CD8-positive, alpha-beta memory T cell (primary cell): ENCODE measurements at places on chromosomes 16 and 17. TPM values are rescaled to one million over a fixed set of nuclear protein-coding genes. Genes with fewer than 3 reads are reported as not detected.

DNA sequence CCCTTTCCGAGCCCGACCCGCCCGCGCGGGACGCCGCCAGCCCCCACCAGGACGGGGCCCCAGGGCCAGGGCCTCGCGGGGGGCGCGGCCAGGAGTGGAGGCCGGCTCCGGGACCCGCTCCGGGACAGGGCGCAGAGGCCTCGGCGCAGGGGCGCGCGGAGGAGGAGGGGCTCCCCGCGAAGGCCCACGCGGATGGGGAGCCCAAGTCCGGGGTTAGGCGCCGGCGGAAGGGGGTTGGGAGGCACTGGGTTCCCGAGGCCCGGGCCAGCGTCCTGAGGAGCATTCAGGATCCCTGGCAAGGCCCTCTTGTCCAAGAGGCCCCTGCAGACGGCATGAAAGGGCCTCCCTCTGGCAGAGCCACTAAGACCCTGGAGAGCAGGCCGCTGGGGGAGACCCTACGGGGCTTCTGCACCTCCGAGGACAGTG is 57.8 kb upstream of the CIBAR2 start:
- no peak overlapping the region for H3K27ac ChIP-seq
- H3K4me1 ChIP-seq = no peaks in the 10 kb centered on the region
- H3K4me3 ChIP-seq = no peak overlapping the region
- H3K27me3 ChIP-seq = peaks cover 5% of the 10 kb centered on the region
- DNase-seq = no peak

DNA sequence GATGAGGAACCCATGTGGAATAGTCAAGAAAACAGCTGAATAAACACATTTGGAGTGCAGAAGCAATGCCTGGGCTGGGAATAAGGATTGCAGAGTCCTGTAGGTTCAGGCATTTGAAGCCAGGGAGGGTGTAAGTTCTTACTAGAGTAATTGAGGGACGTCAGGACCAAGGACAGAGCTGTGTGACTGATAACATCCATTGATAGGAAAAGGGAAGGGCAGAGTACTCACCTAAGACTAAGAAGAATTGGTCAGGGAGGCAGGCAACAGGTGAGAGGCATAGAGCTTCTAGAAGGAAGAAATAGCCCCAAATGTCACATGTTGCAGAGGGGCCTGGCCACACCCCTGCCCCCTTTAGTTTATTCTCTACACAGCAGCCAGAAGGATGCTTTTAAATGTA is 79.8 kb upstream of the TMEM132E start:
- H3K27me3 ChIP-seq = peaks cover 6% of the 10 kb centered on the region
- H3K4me3 ChIP-seq = no peak overlapping the region
- DNase-seq = no peak
- no peaks in the 10 kb centered on the region for H3K4me1 ChIP-seq

DNA sequence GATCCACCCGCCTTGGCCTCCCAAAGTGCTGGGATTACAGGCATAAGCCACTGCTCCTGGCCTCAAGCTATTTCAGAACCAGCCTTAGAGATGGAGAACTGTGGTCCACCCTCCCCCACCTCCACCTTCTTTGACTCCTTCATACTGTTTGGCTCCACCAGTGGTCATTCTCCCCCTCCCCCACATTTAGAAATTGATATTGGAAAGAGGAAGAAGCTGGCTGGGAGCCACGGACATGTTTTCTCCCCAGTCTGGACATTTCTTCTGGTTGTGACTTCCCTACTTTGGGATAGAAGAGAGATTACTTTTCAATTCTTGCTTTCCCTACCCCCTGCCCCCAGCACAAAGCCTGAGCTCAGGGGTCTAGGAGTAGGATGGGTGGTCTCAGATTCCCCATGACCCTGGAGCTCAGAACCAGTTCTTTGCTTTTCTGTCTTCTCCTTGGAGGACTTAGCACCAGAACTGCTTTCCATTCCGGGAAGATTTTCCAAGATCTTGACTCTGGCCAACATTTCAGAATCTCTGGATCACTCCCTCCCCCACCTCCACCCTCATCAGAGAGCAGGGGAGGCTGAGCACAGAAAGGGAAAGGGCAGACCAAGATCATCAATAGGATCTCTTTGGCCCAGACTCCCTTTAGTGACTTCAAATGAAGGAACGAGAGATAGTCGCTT is 16.3 kb downstream of the CAVIN1 start:
- H3K27ac ChIP-seq = no peak overlapping the region
- DNase-seq = no peak
- no peaks in the 10 kb centered on the region for H3K36me3 ChIP-seq
- H3K4me1 ChIP-seq = peaks cover 9% of the 10 kb centered on the region

GRCh38 chr17:38442548-38442947 is 14.3 kb downstream of the ARHGAP23 start:
- H3K4me1 ChIP-seq = peaks cover 4% of the 10 kb centered on the region
- H3K4me3 ChIP-seq = no peak overlapping the region
- H3K27me3 ChIP-seq = no peaks in the 10 kb centered on the region
- no peaks in the 10 kb centered on the region for H3K36me3 ChIP-seq
- no peak overlapping the region for H3K27ac ChIP-seq

Gene TBC1D3K
- not detected for total RNA-seq

GRCh38 chr16:4114257-4115208 is 1.7 kb downstream of the ADCY9 start:
- H3K27ac ChIP-seq = no peak overlapping the region
- no peaks in the 10 kb centered on the region for H3K36me3 ChIP-seq
- no peak for DNase-seq
- H3K4me3 ChIP-seq = peak overlapping the region; percentile 50

DNA sequence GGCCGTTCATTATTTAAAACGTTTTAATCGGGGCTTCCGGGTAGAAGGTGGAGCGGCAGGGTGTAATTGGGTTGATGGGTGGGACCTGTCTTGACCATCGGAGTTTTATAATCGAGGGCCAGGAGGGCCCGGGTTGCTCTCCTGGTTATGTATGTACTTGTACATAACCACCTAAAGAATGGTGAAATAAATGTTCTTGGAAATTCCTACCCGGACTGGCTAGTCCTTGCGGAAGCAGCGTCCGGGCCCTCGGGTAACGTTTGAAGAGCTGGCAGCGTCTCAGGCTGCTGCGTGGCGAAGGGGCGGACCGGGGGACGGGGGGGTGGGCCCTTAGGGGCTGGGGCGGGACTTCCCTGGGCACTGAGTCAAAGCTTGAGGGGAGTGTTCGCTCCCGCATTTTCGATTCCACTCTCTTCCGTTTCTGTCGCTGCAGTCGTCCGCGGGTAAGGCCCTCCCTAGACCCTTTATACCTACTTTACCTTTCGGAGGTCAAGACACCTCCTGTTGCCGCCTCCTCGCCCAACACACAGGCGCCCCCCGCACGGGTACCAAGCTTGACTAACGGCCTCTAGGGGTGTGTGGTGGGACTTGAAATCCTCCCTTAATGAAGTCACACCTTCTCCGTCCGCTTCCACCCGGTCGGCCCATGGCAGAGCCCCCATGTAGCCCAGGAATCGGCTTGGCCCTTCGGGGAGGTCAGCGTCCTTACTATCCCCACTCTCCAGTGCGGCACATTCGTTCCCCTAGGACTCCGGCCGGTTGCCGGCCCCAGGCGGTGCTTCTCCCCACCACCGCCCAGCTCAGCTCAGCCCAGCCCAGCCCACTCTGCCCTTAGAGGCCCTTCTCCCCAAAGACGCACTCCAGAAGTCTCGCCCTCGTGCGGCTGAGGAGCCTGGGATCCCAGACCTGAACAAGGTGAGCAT is at the start of gene TMEM106A:
Gene TMEM106A, plus strand, starts transcription at position 396 of the 923 bp plus-strand sequence. CDS start 1,167 bp downstream, outside the sequence.
- peaks cover 7% of the 10 kb centered on the region for H3K36me3 ChIP-seq
- peak within 1 kb of the TSS; percentile 76 for H3K27ac ChIP-seq
- peak; percentile 66 for DNase-seq
- no peaks in the 10 kb centered on the region for H3K27me3 ChIP-seq

GRCh38 chr17:67212714-67213417 is 32.1 kb downstream of the HELZ start:
- DNase-seq = no peak
- no peak overlapping the region for H3K4me3 ChIP-seq
- H3K27me3 ChIP-seq = no peaks in the 10 kb centered on the region

- H3K36me3 ChIP-seq = no peaks in the 10 kb centered on the region
- no peaks in the 10 kb centered on the region for H3K27me3 ChIP-seq
- DNase-seq = no peak
- peak overlapping the region; percentile 90 for H3K27ac ChIP-seq
- H3K4me1 ChIP-seq = peaks cover 11% of the 10 kb centered on the region
Measured at GRCh38 chr17:27352448-27353032, 58.6 kb downstream of the WSB1 start.

Gene MGAT5B
- total RNA-seq = 0.46 TPM

- H3K4me1 ChIP-seq = peaks cover 39% of the 10 kb centered on the region
- H3K27ac ChIP-seq = peak overlapping the region; percentile 41
- no peaks in the 10 kb centered on the region for H3K27me3 ChIP-seq
- H3K4me3 ChIP-seq = no peak overlapping the region
- H3K36me3 ChIP-seq = no peaks in the 10 kb centered on the region
- DNase-seq = peak; percentile 26
Measured at GRCh38 chr17:5237541-5238016, 2.9 kb upstream of the SCIMP start.

DNA sequence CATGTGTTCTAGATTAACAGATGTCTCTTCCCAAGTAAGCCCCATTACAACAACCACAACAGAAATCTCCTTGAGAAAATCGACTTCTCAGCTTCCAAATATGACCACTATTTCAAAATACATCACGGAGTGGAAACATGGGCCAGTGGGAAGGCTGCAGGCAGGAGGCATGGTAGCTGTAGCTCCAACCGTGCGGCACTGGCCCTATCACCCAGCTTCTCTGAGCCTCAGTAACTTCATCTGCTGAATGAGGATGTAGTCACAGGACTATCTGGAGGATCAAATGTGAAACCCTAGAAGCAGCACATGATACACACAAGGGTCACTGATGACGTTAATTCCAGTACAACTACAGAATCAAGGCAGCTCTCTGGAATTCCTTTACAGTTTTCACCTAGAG is 112.2 kb downstream of the VPS53 start:
- H3K4me3 ChIP-seq = no peak overlapping the region
- no peak for DNase-seq
- H3K36me3 ChIP-seq = peaks cover 14% of the 10 kb centered on the region
- no peaks in the 10 kb centered on the region for H3K27me3 ChIP-seq

DNA sequence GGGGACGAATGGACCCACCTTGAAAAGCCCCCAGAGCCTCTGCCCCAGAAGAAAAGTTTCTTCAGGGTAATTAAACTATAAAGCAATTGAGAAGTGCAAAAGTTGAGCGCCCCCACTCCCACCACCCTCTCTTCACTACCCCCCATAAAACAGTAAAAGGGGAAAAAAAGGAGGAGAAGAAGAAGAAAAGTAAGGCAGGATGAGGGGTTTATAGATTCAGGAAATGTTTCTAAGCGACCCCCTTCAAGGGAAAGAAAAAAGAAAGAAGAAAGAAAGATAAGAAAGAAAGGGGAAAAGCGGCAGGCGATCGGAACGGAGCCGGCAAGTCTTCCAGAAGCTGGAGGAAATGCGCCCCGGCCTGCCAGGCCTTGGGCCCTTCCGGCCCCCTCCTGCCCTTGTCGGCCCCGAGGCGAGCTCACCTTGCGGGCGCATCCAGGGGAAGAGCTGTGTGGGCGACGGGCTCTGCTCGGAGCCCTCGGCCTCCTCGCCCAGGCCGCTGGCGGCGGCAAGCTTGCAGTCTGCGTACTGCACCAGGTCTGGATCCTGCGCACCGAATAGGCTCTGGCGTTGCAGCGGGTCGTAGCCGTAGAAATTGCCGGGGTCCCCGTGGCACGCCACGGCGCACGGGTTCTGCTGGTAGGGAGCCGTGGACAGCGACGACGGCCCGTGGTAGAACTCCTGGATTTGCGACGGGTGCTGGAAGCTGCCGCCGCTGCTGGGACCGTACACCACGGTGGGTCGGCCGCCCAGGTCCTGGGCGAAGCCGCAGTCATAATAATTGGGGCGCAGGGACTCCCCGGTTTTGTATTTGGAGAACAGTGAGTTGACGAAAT is 1.0 kb downstream of the HOXB8 start:
- DNase-seq = peak; percentile 30
- H3K4me1 ChIP-seq = peaks cover 63% of the 10 kb centered on the region
- H3K36me3 ChIP-seq = no peaks in the 10 kb centered on the region
- no peak overlapping the region for H3K4me3 ChIP-seq

DNA sequence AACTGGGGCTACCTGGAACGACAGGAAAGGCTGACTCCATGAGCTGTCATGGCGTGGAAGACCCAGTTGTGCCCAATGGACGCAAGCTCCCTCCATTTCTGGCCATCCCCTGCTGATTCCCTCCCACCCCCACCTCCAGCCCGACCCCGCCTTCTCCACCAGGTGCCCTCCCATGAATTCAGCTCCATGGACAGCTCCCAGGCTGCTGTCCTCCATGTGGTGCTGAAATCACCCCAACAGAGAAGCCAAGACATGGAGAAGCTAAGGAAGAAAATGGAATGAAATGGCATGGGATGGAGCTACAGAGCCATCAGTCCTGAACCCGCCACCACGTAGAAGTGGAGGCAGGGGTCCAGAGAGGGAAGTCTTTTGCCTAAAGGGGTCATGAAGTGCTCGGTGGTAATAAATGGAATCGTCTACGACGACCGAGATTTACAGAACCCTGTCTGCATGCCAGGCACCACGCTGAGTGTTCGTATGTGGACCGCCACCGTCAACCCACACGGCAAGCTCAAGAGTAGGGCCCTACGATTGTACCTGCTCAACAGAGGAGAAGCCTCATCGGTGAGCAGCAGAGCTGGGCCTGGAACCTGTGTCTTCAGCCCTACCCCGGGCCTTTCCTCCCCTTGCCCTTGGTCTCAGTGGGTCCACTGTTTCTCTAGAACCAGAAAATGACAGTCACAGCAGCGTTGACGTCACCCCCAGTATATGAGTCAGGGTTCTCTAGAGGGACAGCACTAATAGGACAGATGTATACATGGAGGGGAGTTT is 9.3 kb upstream of the ZC3H18 start:
- no peaks in the 10 kb centered on the region for H3K27me3 ChIP-seq
- no peak for DNase-seq
- H3K27ac ChIP-seq = no peak overlapping the region
- no peak overlapping the region for H3K4me3 ChIP-seq
- H3K4me1 ChIP-seq = peaks cover 3% of the 10 kb centered on the region

- H3K4me1 ChIP-seq = peaks cover 27% of the 10 kb centered on the region
- no peak overlapping the region for H3K27ac ChIP-seq
- H3K27me3 ChIP-seq = peaks cover 23% of the 10 kb centered on the region
- no peak for DNase-seq
- H3K4me3 ChIP-seq = no peak overlapping the region
Measured at GRCh38 chr16:1330260-1330914, 3.1 kb upstream of the BAIAP3 start.

- no peaks in the 10 kb centered on the region for H3K36me3 ChIP-seq
- DNase-seq = no peak
- no peak overlapping the region for H3K4me3 ChIP-seq
- no peak overlapping the region for H3K27ac ChIP-seq
- no peaks in the 10 kb centered on the region for H3K4me1 ChIP-seq
Measured at GRCh38 chr16:27052007-27052406, 14.7 kb upstream of the C16orf82 start.

Gene TVP23B
- total RNA-seq = 38.8 TPM

GRCh38 chr17:38653230-38653629 is 21.5 kb downstream of the EPOP start:
- no peak overlapping the region for H3K4me3 ChIP-seq
- no peaks in the 10 kb centered on the region for H3K36me3 ChIP-seq
- DNase-seq = no peak
- no peaks in the 10 kb centered on the region for H3K4me1 ChIP-seq
- peaks cover 12% of the 10 kb centered on the region for H3K27me3 ChIP-seq
- no peak overlapping the region for H3K27ac ChIP-seq

Gene CNEP1R1
- total RNA-seq = 21.2 TPM

Gene APOH
- not detected for total RNA-seq
